ENCODE measurements at places on chromosomes 16 and 17.

DNA sequence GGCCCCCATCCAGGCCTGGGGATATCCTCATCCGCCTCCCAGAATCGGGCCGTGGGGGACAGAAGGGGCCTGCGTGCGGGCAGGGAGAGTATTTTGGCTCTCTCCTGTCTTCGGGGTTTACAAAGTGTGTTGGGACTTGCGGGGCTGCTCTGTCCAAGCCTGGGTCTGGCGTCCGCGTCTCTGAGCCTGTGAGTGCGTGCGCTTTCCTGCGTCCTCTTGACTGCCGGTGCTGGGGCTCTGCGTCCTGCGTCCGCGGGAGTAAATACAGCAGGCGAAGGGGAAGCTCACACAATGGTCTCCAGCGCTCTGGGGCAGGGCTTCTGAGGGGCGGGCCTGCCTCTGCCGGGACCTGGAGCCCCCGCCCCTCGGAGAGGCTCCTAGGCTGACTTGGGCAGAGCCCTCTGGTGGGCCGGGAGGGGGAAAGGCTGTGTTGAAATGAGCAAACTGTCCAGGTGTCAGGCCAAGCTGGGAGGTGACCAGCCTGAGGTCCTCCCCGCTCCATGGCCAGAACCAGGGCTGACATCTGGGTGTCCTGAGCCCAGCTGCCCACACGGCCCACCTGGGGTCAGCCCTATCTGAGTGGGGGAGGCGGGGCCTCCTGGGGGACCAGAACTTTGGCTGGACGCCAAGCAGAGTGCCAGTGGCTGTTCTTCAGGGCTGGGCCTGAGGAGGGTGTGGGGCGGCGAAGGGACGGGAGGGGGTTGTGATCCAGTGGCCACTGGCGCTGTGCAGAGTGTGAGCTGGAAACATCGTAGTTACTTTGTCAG lies 233.6 kb downstream of the SEC14L1 start:
- peak; percentile 90 for DNase-seq

DNA sequence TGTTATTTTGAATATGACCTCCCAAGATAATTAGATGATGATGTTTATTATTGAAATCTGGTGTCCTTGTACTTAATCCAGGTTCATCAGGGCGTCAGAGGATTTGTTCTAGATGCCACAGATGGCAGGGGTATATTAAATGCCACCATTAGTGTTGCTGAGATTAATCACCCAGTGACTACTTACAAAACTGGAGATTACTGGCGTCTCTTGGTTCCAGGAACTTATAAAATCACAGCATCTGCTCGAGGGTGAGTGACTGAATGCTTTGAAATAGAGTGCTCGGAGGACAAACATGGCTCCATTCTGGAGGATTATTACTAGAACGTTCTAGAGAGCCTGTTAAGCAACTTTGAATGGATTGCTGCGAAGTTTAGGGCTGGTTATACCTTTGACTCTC lies 33.5 kb upstream of the GOSR1 start:
- DNase-seq: no peak

DNA sequence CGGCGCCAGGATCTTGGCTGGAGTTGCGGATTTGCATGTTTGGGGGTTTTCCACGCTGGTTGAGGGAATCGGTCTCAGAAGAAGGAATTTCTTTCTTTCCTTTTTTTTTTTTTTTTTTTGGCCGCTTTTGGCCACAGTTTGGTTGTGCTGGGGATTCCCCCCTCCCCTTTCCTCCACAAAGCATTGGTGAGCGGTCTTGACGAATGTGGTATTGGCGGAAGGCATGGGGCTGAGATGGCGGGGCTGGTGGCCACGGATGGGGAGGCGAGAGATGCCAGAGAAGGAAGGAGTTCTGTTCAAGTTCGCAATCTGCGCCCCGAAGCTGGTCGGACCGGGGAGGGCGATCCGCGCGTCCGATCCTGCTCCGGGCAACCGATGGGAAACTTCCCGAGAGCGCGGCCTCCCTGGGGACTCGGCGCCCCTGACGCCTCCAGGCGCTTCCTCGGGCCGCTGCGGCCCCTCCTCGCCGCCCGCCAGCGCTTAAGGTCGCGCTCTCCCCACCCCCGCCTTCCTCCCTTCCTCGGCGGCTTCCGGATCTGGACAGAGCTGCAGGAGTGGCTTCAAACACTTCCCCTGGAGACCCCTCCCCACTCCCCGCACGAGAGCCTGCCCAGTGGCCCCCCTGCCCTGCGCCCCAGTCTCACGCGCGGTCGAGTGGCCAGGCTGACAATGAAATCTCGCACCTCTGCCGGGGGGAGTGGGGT lies 43.2 kb downstream of the RAI1 start:
- peak; percentile 44 for DNase-seq

DNA sequence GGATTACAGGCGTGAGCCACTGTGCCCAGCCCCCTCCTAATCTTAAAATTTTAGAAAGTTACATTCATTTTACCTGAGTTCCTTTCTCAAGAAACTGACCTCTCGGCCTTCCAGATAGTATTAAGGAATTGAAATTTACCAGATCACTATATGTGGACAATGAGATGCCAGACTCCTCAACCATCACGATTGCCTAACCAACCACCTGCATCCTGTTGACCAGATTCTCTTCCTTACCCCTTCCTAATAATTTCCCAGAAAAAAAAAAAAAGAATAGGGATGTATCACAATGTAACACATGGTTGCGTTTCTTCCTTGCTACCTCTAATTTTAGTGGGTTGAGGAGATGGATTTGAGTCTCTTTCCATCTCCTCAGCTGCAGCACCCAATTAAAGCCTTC lies 72.1 kb downstream of the BMERB1 start:
- no peak for DNase-seq

- DNase-seq: no peak
Observed at GRCh38 chr16:28983644-28984043, 1.2 kb upstream of the LAT start.

DNA sequence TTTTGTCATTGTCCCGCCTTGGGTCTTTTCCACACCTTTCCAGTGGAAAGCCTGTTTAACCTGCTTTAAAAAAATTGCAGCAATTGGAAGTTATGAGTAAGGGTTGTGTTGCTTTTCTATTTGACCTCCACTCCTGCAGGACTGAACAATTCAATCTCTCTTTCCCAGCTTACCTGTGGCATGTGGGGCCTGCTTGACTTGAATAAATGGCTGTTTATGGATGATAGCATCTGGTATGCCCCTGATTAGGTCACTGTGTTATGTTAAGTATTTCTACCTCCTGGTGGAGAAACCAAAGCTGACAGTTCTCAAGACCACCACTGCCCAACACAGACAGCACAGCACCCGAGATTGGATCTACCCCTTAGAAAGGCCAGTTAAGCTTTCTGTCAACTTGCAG lies 64.8 kb upstream of the NOG start:
- no peak for DNase-seq

GRCh38 chr17:79837888-79838521 lies 1.2 kb downstream of the CBX4 start:
- no peak for DNase-seq

DNA sequence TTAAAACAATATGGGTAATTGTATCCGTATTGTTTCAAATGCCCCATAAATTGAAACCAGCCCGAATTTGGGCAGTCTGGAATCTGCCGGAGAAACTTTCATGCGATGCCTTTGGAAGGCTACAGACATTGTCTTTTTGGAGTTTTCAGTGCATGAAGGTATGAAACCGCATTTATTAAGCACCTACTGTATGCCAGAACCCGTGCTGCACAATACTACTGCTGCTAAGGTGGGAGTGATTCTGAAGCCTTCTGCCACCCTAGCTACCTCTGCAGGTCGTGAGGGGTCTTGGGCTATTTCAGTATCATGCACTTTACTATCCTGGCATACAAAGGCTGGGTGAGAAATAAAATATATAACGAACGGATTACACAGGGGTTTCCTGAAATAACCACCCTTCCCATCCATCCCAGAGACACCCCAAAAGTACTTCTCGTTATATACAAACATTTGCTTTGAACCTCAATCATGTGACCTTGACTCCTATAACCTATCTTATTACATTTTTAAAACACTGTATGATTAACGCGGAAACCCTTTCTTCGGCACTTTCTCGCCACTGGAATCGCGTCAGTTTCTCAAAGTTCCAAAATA lies 1.0 kb upstream of the MSI2 start:
- DNase-seq: no peak

GRCh38 chr17:50830352-50830751 lies 5.0 kb upstream of the WFIKKN2 start:
- no peak for DNase-seq

GRCh38 chr17:57915544-57915943 lies 39.7 kb downstream of the CUEDC1 start:
- DNase-seq: no peak

DNA sequence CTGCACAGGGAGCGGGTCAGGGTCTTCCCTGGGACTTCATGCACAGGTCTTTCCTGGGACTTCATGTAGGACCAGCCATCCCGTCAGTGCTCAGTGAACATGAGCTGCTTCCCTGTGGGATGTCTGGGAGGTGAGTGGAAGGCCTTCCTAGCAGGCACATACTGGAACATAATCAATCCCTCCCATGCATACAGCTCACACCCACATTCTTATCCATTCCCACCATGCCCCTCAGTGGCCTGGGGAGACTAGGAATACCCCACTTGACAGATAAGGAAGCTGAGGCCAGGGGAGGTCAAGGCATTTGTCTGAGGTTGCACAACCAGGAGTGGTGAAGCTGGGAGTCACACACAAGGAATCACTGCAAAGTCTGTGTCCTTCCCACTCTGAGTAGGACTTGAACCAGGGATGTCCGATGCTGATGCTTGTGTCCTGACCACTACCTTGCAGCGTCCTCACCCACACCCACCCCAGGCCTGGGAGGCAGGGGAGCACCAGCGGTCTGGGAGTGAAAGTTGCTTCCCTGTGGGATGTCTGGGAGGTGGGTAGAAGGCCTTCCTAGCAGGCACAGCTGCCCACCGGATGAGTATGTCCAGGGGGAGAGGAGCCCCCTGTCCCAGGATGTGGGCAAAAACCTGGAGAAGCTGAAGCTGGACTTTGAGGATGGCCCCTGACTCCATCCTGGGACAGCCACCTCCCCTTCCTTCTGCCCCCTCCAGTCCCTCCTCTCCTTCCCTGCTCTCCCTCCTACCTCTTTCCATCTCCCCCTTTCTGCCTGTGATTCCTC lies 1.0 kb upstream of the NLRC5 start:
- no peak for DNase-seq

GRCh38 chr17:14011740-14012405 lies 57.4 kb upstream of the COX10 start:
- DNase-seq: no peak

DNA sequence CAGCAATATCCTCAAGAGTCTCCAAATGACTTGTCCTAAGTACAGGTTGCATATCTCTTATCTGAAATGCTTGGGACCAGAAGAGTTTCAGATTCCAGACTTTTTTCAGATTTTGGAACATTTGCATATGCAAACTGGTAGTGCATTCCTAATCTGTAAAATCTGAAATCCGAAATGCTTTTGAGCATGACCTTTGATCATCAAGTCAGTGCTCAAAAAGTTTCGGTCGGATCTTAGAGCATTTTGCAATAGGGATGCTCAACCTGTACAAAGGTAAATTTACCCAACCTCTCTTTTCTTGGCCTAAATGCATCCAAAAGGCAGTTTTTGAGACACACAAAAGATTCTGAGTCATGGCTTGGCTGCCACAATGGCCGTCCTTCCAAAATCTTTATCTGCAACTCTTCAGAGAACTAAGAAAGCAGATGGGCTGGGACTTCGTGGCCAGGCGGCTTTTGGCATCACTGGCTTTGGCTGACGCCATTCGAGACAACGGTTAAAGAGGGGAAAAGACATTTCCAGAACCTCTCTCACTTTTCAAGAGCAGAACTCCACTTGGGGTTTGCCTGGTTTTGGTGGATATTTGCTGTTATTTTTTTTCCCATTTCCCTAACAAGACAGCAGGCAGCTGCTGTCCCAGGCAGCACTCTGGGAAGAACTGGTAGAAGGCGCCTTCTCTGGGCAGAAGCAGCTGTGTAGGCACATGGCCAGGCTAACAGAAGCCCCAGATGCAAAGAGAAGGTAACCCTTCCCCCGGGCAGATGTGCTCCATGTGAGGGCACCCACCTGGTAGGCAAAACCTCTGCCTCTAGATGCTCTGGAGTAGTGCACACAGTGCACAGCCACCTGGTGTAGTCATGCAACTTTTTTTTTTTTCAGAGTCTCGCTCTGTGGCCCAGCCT lies 8.9 kb downstream of the CPPED1 start:
- DNase-seq: no peak

GRCh38 chr16:11994143-11995119 lies 17.9 kb downstream of the SNX29 start:
- DNase-seq: no peak

DNA sequence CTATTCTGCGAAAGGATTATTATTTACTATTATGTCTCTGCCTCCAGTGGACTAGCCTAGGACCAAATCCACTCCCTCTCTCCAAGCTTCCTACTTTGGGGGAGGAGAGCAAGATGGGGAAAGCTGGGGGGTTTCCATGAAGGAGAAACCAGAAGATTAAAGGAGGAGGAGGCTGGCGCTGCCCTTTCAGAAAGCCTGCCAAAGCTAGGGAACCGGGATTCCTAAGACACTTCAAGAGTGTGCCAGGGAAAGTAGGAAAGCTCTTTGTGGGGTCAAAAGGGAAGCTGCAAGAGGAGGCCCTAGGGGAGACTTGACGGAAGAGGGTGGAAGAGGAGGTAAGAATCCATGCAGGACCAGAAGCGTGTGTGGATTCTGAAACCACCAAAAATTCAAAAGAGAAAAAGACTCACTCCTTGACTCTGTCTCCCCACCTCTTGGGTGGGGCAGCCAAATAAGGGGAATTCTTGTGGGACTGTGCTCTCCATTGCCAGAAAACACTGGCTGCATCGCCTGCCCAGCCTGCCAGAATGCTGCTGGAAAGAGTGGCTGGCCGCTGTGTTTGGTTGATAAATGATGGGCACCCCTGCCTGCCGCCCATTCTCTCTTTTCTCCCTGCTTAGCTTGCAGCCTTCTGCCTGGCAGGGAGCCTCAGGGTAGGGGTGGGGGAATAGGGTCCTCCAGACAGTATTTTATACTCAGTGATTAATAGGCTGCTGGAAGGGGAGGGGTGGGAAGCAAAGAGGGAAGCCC lies 11.8 kb upstream of the KAT7 start:
- no peak for DNase-seq

DNA sequence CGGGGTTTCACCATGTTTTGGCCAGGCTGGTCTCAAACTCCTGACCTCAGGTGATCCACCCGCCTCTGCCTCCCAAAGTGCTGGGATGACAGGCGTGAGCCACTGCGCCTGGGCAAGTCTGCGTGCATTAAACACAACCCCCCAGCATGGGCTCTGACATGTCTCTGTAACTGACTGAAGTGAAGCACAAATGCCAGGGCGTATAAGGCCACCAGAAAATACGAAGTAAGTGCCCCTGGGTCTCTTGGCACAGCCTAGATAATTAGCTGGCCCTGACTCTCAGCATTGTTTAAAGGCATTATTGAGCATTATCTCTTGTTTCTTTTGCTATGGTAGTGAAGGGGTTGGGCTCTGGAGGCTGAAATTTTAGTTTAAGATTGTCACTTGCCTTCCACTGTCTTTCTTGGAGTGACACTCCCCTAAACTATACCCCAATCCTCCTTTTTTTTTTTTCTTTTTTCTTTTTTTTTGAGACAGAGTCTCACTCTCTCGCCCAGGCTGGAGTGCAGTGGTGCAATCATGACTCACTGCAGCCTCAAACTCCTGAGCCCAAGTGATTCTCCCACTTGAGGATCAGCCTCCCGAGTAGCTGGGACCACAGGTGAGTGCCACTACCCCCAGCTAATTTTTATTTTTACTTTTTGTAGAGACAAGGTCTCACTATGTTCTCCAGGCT lies 8.2 kb upstream of the SEC14L1 start:
- DNase-seq: no peak

- no peak for DNase-seq
Observed at GRCh38 chr17:80413771-80414507, 1.0 kb upstream of the ENDOV start.

GRCh38 chr17:37744961-37745800 lies at the start of gene HNF1B:
Gene HNF1B (minus strand): TSS chr17:37745059. CDS start chr17:37744884, 175 bp downstream.
- DNase-seq: no peak

- no peak for DNase-seq
Observed at GRCh38 chr17:18066866-18067265, 20.9 kb upstream of the DRG2 start.
